ENCODE measurements at places on chromosomes 6 and 20. TPM values are rescaled to one million over a fixed set of nuclear protein-coding genes. Genes with fewer than 3 reads are reported as not detected.
A peak's percentile ranks its signal among the peaks of the same experiment; 100 is the strongest.

The SLC16A10 gene
- total RNA-seq: 3.5 TPM

GRCh38 chr6:106728296-106728870 lies 99.0 kb downstream of the QRSL1 start:
- DNase-seq: no peak

DNA sequence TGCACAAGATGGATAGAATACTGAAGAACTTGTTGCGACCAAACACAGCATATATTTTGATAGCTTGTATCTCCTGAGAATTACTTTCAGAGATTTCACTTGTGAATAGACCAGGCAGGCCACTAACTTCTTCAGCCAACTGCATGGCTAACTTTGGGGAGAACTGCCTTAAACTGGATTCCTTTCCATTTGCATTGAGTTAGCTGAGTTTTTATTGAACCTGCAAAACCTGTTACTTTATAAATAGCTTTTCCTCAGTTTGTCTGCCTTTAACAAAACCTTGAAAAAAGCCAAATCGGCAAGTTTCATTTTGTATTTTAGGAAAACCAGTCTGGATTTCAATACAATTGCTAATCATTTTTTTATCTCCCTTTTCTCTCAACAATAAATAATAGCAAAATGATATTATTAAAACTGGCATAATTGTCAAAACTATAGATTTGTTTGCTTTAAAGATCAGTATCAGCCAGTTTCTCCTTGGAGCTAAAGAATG lies 72.6 kb upstream of the SCGN start:
- no peak for DNase-seq

The TNFRSF6B gene
- 0.39 TPM for total RNA-seq

The ENPP4 gene
- 1.5 TPM for total RNA-seq

GRCh38 chr6:19569563-19569962 lies 267.6 kb upstream of the ID4 start:
- DNase-seq: no peak

DNA sequence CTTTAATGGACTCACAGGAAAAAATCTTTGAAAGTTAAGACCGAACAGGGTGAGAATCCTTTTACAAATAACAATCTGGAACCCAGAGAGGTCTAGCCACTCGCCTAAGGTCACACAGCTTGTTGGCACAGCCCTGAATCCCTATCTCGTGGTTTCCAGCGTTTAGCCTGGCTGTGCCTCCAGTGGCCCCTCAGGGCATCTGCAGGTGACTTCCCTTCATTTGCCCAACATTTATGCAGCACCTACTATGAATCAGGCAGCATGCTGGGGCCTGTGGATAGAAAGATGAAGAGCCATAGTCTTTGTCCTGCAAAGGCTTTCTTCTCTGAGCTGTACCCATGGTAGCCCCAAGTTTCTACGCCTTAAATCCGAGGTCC lies 2.6 kb upstream of the NR2E1 start:
- DNase-seq: no peak

DNA sequence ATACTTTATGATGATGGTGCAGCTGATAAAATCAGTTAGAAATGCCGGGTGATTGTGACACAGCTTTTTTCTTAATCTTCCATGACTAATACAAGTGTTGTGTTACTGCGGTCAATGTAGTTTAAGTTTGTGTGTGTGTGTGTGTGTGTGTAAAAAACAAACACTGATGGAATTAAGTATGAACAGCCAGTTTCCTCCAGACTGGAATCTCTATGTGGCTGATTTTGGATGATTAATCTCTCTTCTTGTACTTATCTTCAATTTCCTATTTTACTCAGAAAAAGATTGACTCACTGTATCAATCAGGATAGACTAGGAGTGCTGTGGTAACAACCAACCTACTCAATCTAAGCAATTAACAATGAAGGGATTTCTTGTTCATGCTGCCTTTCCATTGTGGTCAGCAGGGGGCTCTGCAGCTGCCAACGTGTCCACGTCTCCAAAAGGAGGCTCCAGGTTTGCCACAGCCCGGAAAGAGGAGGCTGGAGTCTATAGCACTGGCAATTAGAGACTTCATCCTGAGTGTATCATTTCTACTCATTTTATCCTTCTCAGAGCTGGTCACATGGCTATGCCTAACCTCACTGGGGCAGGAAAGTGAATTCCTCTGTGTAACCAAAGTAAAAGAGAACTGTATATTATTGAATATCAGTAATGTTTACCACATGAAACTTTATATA lies 107.7 kb downstream of the CD109 start:
- peak; percentile 88 for DNase-seq

DNA sequence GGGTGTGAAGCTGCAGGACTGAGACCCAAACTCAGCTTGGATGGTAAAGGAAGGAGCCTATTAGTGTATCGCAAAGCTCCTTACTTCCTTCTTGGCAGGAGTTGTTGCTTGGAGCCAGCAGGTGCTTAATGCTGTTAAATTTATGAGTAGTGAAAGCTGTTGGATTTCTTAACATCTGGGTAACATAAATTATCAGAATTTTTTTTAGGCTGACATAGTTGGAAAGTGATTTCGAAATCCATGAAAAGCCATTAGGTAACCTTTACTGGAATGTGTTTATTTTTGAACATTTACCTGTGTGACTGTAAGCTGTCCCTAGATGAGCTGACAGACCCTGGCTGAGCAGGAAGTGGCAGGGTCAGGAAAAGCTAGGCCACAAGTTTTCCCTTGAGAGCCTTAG lies 470.4 kb upstream of the SLC35B3 start:
- no peak for DNase-seq

DNA sequence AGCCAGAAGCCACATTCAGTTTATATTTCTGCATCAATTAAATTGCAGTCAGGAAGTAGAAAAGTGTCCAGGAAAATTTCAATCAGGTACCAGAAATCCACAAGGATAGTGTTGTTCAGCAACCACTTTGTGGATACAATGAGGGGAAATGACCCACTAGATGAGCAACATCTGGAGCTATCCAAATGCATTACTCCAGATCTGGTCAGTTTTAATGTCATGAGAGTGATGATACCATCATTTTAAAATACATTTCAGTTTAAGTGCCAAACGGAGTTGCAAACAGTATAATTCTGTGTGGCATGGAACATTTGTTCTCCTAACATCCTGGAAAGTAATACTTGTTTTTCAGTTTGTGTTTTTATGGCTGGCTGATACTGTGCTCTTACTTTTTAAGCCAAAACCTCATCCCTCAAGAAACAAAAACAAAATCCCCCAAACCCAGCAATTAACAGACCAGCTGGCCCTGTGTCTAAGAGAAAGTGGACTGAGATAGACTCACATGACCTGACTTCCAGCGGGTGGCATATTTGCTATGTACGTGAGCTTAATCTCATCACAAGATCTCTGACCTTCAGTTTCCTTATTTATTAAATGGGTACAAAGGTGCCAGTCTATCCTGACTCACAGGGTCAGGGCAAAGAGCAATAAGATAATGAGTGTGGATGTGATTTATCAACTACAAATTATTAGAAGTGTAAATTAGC lies 58.8 kb upstream of the CNKSR3 start:
- DNase-seq: peak; percentile 6

DNA sequence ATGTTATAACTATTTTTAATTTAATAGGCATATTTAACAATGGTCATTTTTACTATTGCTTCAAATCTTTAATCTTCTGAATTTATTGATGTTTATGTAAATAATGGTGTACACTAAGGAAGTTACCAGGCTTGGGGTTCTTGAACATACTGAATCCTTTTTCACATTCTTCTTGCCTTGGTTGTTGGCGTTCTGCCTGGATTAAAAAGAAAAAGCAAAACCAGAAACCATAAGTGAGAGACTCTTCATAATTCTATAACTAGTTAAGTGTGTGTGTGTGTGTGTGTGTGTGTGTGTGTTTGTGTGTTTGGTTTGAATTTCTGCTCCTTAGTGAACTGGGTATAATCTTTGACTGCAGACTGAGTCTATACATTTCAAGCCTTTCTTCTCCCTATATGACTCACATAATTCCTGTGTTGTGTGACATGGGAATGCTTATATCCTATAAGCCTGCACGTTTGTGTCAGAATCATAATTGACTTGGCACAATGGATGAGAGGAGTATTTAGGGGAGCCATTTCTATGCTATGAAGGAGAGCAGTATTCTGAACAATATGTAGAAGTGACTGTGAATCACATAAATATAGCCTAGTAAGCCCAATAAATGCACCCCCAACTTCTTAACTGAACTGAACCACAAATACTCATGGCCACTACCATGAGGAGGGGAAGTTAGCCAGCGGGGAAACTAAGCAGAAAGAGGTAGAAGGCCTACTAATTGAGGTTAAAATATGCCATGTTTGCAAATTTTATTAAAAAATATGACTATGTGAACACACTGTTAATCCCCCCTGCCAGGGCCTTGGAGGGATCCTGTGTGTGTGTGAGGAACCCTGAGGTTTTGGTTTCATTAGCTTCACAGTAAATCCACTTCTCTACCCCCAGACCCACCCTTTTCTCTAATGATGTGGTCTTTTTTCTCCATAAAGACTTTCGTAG lies 425.5 kb downstream of the BCKDHB start:
- no peak for DNase-seq

DNA sequence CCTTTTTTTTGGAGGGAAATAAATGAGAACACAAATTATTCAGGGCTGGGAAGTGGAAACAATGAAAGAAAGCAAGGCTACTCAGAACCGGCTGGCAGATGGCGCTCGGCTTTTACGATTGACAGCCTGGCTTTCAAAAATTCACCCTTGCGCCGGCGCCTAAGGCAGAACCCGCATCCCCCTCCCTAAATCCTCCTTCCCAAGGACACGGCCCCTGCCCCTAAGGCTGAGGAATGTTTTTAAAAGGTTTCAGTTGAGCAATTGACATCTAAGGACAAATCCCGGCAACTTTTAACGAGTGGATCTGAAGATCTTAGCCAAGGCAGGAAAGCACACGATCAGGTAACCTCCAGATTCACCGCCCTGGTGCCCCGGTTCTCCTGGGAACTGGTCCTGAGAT lies 16.3 kb downstream of the GNAS start:
- no peak for DNase-seq

GRCh38 chr20:34567892-34568865 lies 9.7 kb downstream of the MAP1LC3A start:
- no peak for DNase-seq

DNA sequence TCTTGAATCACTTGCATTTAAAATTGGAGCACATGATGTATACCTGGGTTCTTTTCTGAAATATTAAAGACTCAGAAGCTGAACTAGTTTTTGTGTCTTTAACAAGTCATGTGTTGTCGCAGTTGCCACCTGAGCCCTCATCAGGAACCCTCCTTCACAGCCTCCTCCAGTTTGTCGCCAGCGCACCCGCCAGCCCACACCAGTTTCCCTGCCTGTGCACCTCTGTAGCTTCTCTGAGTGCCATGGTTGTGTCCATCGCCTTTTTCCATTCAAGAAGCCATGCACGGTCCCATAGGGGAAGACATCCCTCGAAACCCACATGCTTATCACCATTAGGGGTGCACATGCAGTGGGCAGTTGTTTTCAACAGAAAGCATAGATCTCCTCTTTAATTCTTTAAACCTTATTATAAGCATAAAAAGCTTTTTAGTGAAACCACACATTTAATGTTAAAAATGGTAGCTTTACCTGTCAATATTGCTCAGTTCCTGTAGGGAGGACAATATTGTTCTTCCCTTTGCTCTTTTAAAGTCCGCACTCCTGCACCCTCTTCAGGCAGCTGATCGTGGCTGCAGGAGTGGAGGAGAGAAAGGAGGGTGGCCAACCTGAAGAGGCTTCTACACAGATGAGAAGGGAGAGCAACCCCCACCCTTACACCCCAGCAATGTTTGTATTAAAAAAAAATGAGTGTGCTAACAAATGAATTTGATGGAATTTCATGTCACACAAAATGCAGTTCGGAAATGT lies 121.9 kb downstream of the CFAP61 start:
- DNase-seq: no peak

DNA sequence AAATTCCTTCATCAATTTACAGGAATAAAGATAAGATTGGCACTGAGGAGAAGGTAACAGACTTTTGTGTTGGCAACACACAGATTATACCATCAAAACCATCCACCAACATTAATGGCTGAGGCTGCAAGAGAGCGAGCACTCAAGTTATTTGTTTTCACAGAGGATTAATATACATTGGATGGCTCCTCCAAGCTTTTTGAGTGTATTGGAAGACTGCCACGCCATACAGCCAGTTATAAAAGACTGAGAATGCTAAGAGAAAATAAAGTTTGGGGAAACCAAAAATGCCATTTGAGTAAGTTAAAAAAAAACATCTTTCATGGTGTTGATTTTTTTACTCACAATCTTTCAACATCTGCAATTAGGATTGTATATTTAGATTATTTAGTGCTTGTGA lies 973.8 kb upstream of the SLC35B3 start:
- no peak for DNase-seq

The POPDC3 gene
- total RNA-seq: 42.4 TPM

DNA sequence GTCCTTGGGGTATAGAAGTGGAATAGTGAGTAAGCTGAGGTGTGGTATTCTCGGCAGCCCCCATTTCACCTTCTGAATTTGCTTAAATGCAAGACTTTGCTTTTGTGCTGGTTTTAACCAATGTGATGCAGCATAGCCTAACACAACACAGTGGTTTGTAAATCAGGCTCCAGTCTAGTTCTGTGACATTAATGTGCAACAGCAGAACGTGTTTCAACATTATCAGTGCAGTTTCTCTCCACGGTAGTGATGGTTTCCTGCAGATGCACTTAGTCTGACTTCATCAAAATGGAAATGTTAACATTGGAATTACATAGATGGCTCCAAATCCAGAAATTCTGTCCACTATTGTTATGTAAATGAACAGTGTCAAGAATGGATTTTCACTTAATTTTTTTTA lies 139.5 kb downstream of the ZFAND3 start:
- DNase-seq: no peak

DNA sequence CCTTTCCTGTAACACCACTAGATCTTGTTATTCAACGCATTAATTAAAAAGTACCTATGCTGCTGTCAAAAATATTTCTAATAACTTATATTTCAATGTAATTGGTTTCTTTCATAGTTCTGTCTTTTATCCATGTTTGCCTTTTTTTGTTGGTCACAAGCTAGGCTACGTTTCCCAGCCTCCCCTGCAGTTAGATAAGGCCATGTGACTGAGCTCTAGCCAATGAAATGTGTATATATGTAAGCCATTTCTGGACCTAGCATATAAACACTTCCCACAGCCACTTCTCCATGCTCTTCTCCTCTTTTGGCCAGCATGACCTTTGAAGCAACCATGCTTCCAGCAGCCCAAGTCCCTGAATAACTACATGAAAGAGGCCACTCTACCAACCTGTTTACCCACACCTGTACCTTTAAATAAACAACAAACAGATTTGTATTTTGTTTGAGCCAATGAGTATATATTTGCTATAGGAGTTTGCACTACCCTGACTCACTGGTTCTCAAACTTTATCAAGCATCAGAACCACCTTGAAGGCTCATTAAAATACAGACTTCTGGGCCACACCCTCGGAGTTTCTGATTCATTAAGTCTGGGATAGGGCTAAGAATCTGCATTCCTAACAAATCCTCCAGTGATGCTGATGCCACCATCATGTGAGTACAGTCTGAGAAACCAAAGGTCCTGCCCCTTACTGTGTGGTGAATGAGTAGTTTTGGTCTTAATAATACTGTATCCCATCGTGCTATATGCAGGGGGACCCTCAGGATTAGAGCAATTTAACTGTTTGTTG lies 45.6 kb upstream of the BEND6 start:
- DNase-seq: no peak

The FAM209A gene
- not detected for total RNA-seq
